Chondrocyte (in vitro differentiated cells): ENCODE measurements at places on chromosomes 1 and 21. TPM values are rescaled to one million over a fixed set of nuclear protein-coding genes. Genes with fewer than 3 reads are reported as not detected.

DNA sequence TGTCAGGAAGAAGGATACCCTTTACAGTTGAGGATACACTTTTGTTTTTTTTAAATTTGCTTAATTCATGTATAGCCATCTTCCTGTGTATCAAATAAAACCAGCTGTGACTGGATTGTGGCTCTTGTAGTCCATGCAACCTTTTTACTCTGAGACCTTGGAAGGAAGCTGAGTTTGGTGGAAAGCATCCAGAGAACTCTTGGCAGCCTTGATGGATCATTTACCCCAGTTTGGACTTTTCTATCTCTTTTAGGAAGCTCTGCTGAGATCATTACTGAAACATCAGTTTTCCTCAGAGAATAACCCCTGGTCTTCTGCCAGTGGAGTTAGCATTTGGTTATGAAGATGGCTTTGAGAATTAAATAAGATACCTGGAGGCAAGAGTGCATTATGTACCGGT lies 21.2 kb upstream of the APOBEC4 start:
- H3K27ac ChIP-seq, result no peak overlapping the region
- peaks cover 12% of the 10 kb centered on the region for H3K4me1 ChIP-seq
- H3K4me3 ChIP-seq, result no peak overlapping the region
- no peak for DNase-seq

DNA sequence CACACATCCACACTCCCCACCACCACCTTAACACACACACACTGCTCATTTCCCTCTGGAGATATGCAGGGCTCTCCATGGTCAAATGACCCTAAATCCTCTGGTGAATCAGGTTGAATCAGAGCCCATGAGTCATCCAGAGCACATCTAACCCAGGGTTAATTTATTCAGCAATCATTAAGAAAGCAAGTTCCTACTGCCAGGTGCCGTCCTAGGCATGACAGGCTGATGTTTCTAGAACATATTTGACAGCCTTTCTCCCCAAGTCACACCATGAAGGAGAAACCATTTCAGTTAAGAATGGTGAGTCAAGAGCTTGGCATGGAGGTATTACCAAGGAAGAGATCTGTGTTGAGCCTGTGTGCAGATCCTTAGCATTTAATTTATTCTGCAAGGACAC lies 194.3 kb upstream of the CAMK1G start:
- no peaks in the 10 kb centered on the region for H3K27me3 ChIP-seq
- no peak overlapping the region for H3K27ac ChIP-seq
- H3K4me3 ChIP-seq, result no peak overlapping the region
- peaks cover 17% of the 10 kb centered on the region for H3K4me1 ChIP-seq

- H3K36me3 ChIP-seq, result peaks cover 6% of the 10 kb centered on the region
- no peak overlapping the region for H3K27ac ChIP-seq
- H3K4me3 ChIP-seq, result no peak overlapping the region
- H3K27me3 ChIP-seq, result peaks cover 2% of the 10 kb centered on the region
- H3K4me1 ChIP-seq, result no peaks in the 10 kb centered on the region
- DNase-seq, result peak; percentile 92
Observed at GRCh38 chr1:2099886-2100779, 49.9 kb downstream of the PRKCZ start.

The PRAMEF2 gene
- not detected in 3 replicates for total RNA-seq

The ACKR1 gene
- total RNA-seq, result not detected in 3 replicates
